GM23338 (cell line): ENCODE measurements at places on chromosomes 3 and 15. TPM values are rescaled to one million over a fixed set of nuclear protein-coding genes. Genes with fewer than 3 reads are reported as not detected.

P2RY14 gene
- total RNA-seq, result not detected in 2 replicates

AHSG gene
- 0.10 TPM in 1 of 2 replicates, not detected in the other for total RNA-seq

RNF168 gene
- total RNA-seq, result 51.0 and 53.0 TPM in 2 replicates

STAB1 gene
- 0.90 and 3.0 TPM in 2 replicates for total RNA-seq

RBSN gene
- total RNA-seq, result 26.5 and 33.2 TPM in 2 replicates

NPTN gene
- total RNA-seq, result 113 and 121 TPM in 2 replicates

LTF gene
- 1.3 and 3.5 TPM in 2 replicates for total RNA-seq

ABHD2 gene
- 15.2 and 15.7 TPM in 2 replicates for total RNA-seq

ERICH6 gene
- not detected in 2 replicates for total RNA-seq

MAP3K13 gene
- 10.7 and 18.9 TPM in 2 replicates for total RNA-seq

FAM81A gene
- 1.7 and 4.1 TPM in 2 replicates for total RNA-seq

BFSP2 gene
- total RNA-seq, result not detected in 2 replicates

- no peak for DNase-seq
These were observed 128.3 kb downstream of the PLCL2 start for GRCh38 chr3:17013050-17013449.

GRCh38 chr15:71400294-71400693 lies 285.0 kb downstream of the THSD4 start:
- DNase-seq, result no peak

DNA sequence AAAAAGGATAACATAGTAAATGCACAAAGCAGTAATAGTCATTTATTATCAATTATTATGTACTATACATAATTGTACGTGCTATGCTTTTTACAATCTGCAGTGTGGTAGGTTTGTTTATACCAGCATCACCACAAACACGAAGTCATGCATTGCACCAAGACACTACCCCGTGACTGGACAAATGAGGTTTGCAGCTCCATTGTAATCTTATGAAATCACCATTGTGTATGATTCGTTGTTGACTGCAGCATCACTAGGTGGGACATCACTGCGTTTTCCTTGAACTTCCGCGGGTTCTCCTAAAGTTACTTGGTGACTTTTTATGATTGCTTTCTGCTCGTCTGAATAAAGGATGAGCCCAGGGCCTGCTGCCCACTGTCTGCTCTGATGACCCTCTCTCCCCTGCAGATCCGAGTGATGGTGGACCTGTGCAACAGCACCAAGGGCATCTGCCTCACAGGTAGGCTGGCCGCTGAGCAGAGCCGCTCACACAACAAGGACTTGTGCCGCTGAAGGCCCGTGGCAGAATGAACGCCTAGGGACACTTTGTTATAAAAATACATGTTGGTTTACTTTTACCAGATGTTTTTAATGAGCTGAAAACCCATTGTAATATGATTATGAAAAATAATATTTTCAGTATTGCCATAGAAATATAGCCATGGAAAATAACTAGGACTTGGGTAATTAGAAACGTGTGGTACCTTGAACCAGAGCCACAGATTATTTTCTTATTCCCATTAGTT lies 35.8 kb downstream of the GLDN start:
- no peak for DNase-seq

DNA sequence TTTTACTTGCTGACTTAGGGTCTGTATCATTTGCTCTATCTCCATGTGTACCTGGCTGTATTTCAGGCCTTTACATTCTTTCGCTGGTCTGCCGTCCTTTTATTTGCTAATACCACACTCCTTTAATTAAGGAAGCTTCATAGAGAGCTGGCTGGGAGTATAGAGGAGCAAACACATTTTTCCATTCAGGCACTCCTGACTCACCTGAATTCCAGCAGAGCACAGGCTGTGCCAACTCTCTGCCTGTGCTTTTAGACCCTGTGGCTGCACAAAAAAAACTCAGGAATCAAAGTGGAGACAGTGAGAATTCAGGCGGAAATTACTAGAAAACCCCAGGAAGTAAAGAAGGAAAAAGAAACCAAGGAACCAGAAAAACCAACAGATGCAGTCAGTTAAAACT lies 29.0 kb upstream of the ATP10A start:
- no peak for DNase-seq

DNA sequence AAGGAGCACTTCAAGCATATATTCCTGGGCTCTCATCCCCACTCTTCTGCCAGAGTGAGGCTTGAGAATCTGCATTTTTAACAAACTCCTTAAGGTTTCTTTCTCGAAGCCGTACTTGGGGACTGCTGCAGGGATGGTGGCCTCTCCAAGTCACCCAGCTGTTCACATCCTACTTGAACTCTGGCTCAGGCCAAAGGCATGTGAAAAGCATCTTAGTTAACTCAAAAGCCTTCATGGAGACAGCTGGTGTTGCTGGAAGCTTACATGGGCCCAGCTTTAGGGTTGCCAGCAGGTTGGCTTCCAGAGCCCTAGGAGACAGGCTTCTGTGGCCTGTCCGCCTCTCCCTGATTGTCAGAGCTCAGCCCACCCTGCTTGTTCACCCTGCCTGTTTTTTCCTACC lies 139.2 kb downstream of the THSD4 start:
- DNase-seq, result no peak

GRCh38 chr3:138124706-138125355 lies 7.4 kb downstream of the A4GNT start:
- DNase-seq, result no peak

GRCh38 chr15:55434989-55435825 lies 26.9 kb downstream of the PIERCE2 start:
- peak; percentile 86 for DNase-seq

- DNase-seq, result no peak
These were observed 11.5 kb downstream of the THAP10 start for GRCh38 chr15:70880781-70881180.

GRCh38 chr3:183438735-183439134 lies 10.3 kb upstream of the MCF2L2 start:
- DNase-seq, result no peak

DNA sequence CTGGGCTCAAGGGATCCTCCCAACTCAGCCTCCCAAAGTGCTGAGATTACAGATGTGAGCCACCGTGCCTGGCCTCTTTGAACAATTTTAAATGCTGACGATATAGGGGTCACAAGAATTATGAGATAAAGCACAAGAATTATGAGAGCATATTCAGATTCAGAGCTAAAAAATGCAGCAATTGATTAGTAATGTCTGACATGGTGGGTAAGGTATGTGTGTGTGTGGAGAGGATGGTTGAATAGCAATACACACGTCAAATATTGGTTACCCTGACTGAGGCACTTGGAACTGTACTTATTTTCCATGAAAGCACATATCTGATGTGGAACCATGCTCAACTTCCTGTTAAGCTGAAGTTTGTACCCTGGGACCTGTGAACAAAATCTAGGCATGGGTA lies 115.6 kb downstream of the EOMES start:
- DNase-seq, result no peak

GRCh38 chr3:100044369-100044768 lies 69.9 kb downstream of the FILIP1L start:
- DNase-seq, result no peak

DNA sequence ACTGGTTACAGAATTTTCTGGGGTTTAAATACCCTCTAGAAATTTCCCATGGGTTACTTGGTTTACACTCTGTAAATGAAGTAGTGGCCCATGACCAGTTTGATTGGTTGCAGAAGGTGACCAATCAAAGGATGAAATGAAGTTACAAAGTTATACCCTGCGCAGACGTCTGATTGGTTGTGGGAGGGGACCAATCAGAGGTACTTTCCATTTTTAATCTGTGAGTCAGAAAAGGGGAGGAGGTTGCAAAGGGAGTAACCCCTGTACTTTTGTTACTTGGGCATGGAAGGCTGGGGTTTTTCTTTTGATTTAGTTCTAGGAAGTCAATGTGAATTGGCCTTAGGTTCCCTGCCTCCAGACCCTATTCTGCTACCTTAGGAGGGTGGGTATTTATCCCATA lies 18.7 kb upstream of the APH1B start:
- no peak for DNase-seq

- no peak for DNase-seq
These were observed 111.7 kb downstream of the XXYLT1 start for GRCh38 chr3:195159117-195159813.

- peak; percentile 77 for DNase-seq
These were observed 21.0 kb upstream of the EID1 start for GRCh38 chr15:48856942-48857341.

DNA sequence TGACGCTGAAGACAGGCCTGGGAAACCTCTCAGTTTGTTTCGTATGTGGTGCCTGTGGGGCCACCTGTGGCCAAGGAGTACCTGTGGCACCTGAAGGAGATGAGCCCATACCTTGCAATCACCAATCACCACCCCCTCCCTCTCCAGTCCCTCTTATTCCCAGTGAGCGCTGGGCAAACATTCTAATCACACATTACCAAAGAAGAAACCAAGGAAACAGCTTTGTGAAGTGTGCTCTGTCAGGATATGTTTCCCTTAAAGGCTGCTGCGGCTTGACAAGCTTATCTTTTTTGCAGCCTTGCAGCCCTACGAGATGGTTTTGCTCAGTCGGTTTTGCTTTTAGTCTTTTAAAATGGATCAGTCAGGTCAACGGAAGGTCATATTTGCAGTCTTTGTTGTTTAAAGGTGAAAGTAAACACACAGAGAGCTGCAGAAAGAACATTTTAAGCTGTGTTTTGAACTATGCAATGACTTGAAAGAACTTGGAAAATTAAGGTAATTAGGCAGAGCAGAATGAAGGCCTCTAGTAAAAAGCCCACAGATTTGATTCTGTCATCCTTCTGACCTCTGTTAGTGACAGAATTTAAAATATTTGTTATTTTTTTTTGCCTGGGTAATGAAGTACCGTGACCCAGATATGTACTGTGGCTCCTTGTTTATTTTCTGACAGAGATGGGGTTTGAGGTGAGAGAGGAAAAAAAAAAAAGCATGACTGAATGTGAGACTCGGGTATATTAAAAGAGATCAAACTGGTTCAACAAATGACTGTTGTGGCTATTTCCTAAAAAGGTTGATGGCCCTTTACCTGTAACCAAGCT lies 461.4 kb downstream of the NSUN3 start:
- peak; percentile 2 for DNase-seq

GRCh38 chr3:153219146-153219545 lies 57.1 kb downstream of the RAP2B start:
- no peak for DNase-seq

DNA sequence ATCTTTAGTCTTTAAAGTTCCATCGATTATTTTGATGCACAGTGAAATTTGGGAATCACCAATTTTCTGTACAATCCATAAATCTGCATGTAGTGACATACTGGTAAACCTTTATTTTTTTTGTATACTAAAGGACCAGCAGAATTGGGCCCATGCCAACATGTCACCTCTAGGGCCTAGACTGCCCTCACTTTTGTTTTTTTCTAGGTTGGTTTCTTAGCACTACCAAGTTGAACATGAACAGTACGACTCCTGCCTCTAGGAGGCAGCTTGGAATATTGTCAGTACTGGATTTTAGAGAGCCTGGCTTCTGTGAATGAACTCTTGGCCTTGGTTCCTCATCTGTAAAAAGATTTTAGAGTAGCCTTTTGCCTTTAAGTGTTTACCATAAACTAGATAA lies 32.3 kb downstream of the NKIRAS1 start:
- DNase-seq, result peak; percentile 47

GRCh38 chr3:16841904-16842271 lies 42.9 kb upstream of the PLCL2 start:
- DNase-seq, result no peak

DNA sequence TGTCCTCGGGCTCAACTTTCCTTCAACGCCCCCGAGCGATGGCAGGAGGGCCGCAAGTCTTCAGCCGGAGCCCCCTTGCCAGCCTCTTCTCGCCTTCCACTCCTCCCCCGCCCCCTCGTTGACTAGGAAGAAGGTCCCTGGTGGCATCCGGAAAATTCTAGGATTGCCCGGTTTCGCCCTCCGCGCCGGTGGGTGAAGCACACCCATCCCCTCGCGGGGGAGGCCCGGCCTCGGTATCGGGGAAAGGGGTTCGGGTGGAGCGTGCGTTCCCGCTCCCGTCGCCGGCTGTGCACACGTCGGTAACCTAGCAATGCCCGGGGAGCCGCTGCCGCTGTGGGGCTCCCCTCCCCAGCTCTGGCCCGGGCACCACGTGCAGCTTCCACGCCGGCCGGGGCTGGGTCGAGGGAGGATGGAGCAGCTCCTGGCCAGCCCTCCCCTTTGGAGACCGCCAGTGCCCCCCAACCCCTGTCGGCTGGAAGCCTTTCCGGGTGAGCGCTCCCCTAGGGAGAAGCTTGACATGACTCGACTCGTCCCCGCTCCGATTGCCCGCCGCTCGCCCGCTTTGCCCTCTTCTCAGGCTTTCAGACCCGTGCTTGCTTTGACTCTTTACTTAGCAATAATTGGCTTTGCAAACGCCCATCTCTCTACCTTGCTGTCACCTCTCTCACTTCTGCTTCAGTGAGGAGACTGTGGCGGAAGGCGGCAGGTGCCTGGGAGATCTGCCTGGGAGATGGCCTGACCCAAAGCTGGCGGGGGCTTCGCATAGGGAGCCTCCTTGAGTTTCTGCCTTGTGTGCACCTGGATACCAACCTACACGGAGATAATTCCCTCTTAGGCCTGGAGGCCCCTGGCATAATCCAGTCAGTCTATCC lies 1.3 kb downstream of the CACNA1D start:
- DNase-seq, result peak; percentile 58
